ENCODE measurements at places on chromosomes 2 and 18.

- DNase-seq: no peak
Measured at GRCh38 chr2:47501374-47502200, 98.6 kb downstream of the MSH2 start.

GRCh38 chr18:45019469-45019868 is 338.8 kb downstream of the SETBP1 start:
- no peak for DNase-seq

- DNase-seq: no peak
Measured at GRCh38 chr18:43893001-43893637, 615.8 kb upstream of the SYT4 start.

GRCh38 chr2:58558881-58559280 is 317.8 kb upstream of the FANCL start:
- DNase-seq: no peak

- DNase-seq: no peak
Measured at GRCh38 chr2:3827673-3828575, 124.5 kb downstream of the DCDC2C start.

DNA sequence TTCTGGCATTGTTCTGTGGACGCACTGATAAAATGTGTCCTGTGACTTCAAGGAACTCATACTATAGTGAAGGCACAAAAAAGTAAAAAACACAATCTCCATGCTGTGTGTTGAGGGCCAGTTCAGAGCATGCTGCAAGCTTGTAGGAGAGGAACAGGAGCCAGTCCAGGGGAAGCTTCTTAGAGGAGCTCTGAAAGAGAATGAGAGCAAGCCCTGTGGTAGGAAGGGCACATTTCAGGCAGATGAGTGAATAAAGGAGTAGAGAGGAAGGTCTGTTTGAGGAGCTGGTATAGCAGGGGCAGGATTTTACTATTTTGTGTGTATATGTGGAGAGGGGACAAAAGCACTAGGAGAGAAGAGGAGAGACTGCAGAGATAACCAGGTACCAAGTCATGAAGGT is 478.3 kb downstream of the ZEB2 start:
- no peak for DNase-seq

- DNase-seq: no peak
Measured at GRCh38 chr2:190379249-190379964, 28.7 kb upstream of the MFSD6 start.

- no peak for DNase-seq
Measured at GRCh38 chr2:42314892-42315468, 46.0 kb downstream of the COX7A2L start.

- no peak for DNase-seq
Measured at GRCh38 chr2:62149708-62150107, 46.2 kb upstream of the B3GNT2 start.

- no peak for DNase-seq
Measured at GRCh38 chr2:10826026-10826425, 13.4 kb upstream of the PDIA6 start.

DNA sequence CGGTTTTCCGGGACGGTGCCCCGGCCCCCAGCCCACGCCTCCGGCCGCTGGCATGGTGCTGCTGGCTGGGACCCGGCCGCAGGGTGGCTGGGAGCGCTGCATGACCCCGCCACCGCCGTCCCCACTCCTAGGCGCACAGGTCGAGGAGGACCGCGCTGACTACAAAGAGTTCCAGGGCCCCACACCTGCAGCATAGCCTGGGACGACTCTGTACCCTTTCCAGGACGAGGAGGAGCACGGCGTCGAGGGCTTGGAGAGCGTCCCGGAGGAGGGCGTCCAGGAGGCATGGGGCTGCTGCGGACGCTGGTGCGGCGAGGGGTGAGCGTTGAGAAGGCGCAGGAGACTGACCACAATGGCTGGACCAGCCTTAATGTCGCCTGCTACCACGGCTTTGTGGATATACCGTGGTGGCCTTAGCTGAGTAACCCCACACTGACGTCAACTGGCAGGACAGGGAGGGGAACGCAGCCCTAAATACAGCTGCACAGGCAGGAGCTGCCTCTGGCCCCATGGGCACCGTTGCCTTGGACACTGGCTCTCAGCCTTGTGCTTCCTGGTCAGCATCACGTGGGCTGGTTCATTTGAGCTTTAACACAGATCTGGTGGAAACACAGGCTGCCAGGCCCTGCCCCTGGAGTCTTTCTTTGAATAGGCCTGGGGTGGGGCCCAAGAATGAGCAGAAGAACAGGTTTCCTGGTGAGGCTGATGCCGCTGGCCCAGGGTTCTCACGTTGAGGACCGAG is 40.9 kb upstream of the TRIM43B start:
- no peak for DNase-seq

DNA sequence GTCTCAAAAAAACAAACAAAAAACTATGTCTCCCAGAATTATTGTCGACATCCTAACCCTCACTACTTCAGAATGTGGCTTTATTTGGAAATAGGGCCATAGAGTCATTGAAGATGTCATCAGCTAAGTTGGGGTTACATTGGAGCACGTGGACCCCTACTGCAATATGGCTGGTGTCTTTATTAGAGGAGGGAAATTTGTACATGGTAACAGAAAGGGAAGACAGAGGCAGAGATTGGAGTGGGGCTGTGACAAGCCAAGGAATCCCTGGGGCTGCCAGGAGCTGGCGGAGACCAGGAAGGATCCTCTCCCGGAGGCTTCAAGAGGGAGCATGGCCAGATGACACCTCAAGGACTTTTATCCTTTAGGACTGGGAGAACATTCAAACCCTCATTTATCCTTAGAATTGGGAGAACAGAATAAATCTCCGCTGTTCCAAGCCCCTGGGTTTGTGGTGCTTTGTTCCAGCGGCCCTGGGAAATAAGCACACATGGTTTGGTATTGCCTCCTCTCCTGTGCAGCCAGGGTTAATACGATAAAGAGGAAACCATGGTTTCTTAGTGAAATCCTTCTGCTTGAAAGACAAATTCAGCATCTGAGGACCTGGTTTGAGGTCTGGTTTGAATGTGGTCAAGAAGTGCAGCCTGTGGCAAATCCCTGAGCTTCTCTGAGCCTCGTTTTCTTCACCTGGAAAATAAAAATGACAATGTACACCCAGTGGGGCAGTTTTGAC is 184.7 kb downstream of the MYCN start:
- DNase-seq: no peak

DNA sequence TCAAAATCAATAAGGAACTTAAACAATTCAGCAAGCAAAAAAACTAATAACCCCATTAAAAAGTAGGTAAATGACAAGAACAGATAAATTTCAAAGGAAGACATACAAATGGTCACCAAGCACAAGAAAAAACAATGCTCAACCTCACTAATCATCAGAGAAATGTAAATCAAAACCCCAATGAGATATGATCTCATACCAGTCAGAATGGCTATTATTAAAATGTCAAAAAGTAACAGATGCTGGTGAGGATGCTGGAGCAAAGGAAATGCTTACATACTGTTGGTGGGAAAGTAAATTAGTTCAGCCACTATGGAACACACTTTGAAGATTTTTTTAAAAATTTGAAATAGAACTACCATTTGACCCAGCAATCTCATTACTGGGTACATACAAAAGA is 538.0 kb downstream of the TMX3 start:
- DNase-seq: no peak

GRCh38 chr2:58106896-58107295 is 60.3 kb downstream of the VRK2 start:
- DNase-seq: no peak

DNA sequence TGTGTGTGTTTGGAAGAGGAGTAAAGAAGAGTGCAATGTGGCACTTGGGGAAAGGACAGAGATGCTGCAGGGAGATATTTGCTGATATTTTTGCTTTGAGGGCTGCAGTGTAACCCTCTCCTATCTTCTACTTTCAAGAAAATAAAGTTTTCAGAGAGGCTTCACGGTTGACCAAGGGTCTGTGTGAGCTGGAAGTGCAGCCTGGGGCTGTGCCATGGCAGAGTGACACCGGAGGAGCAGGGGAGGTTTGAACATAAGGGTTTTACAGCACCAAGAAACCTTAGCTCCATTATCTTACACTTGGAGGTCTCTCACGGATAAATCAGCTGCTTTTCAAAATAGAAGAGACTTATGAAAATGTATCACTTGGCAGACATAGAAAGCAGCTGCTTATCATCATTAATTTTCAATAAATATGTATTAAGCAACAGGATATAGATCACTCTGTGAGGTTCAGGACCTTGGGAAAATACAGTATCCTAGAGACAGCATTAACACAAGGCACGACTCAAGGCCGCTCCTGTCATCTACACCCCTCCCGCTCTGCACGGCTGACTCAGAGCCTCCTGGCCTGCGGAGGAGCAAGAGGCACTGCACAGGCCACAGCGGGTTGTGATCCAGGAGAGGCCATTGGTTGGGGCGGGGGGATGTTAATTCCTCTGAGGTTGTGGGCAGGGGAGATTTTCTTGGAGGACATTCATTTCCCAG is 127.8 kb downstream of the COPS8 start:
- no peak for DNase-seq

- peak; percentile 18 for DNase-seq
Measured at GRCh38 chr2:234243871-234244565, 193.5 kb downstream of the SPP2 start.

GRCh38 chr2:83015900-83016299 is 1443.2 kb downstream of the SUCLG1 start:
- no peak for DNase-seq

DNA sequence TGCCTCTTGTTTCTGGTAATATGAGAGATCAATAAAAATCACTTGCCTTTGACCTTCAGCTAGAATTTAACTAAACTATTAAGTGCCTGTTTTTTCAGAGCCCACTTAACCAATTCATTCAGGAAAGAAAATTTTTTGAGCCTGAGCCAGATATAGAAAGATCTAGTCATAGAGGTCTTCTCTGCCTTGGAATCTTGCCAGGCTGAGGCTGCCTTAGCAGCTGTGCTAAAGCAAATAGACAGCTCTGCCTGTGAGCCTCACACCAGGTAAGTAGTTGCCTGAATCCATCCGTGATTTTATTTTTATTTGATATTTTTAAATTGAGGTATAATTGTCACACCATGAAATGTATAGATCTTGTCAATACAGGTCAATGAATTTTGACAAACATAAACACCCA is 27.4 kb downstream of the EVX2 start:
- no peak for DNase-seq

- peak; percentile 43 for DNase-seq
Measured at GRCh38 chr2:85750587-85751575, 2.9 kb upstream of the ATOH8 start.

DNA sequence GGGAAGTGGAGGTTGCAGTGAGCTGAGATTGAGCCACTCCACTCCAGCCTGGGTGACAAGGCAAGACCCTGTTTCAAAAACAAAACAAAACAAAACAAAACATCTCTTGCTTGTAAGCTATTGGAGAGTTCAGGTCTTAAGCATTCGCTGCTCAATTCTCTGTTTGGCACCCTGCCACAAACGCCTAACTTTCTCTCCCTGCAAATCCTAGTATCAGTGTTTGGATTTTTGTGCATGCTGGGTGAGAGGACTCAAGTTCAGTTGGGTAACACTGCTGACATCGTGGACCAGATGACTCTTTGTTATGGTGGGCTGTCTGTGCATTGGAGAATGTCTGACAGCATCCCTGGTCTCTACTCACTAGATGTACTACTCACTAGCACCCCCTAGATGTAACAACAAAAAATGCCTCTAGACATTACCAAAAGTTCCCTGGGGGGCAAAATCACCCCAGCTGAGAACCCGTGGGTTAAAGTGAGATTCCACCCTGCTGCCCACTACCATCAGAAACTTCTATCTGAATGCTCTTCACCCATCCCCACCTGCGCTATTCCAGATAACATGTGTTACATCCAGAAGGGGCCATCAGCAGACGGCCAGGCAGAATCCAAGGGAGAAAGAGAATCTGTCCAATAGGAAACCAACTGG is 50.9 kb downstream of the CACNB4 start:
- DNase-seq: no peak

- DNase-seq: no peak
Measured at GRCh38 chr2:237980087-237980486, 13.3 kb downstream of the UBE2F start.

DNA sequence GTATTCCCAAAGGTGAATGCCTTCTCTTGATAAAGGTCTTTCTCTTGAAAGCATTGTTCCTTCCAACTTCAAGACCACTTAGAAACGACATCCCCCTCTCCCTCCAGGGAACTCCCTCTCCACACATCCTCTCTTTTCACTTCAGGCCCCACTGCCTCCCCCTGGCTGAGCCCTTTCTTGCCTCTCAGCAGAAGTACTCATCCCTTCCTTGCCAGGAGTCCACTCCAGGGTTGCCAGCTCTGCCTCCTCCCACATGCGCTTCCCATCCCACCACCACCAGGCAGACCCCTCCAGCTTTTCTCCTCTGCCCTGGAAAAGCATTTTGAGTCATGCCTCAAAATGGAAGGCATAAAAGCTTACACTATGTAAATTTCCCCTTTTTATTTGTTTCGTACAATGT is 126.3 kb upstream of the SALL3 start:
- DNase-seq: no peak

DNA sequence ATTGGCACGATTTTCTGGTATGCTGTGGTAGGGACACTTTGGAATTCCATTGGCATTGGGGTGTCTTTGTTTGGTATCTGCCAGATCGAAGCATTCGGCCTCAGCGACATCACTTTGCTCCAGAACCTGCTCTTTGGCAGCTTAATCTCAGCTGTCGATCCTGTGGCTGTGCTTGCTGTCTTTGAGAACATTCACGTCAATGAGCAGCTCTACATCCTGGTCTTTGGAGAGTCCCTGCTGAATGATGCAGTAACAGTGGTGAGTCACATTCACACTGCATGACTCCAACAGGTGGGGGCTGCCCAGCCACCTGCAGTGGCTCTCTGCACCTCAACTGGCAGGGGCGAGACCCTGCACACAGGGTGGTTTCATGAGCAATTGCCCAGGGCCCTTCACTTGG is 38.4 kb downstream of the SLC9A2 start:
- DNase-seq: no peak

- DNase-seq: peak; percentile 20
Measured at GRCh38 chr2:238158509-238159070, at the start of gene ERFE. TSS of gene ERFE (plus strand) at chr2:238158970. CDS start at chr2:238159008, 38 bp downstream.

GRCh38 chr2:58098254-58099095 is 51.9 kb downstream of the VRK2 start:
- DNase-seq: no peak

DNA sequence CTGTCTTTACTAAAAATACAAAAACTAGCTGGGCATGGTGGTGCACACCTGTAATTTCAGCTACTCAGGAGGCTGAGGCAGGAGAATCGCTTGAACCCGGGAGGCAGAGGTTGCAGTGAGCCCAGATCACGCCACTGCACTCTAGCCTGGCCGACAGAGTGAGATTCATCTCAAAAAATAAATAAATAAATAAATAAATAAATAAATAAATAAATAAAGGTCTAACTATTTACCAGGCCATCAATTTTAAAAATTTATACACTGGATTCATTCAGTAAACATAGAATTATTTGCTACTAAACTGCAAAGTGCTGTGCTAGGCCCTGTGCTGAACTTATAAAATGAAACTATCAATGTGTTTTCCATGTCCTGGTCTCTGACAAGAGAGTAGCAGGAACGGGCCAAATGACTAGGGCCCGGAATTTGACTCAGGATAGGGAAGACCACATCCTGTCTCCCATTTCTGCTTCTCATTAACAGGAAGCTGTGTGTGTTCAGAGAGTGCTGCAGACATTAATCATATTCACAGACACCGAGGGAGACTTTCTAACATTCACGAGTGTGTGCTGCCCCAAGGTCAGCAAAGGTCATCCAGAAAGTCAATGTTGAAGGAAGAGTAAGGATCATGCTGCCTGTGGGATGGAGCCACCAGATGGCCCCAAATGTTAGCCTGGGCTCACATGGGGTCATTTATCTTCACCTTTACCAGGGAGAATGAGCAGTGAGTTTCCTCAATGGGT is 95.8 kb downstream of the SPP2 start:
- DNase-seq: peak; percentile 4

Data from CD4-positive, alpha-beta T cell treated with Interleukin-2 at 100 ng/mL for 4 hours (primary cell).